Renal cortex interstitium (tissue), 15 donors: ENCODE measurements at places on chromosomes 7 and 10. TPM values are rescaled to one million over a fixed set of nuclear protein-coding genes. Genes with fewer than 3 reads are reported as not detected.

IL6 gene
- not detected for polyA plus RNA-seq

AKR1D1 gene
- polyA plus RNA-seq: 0.17 TPM

DNA sequence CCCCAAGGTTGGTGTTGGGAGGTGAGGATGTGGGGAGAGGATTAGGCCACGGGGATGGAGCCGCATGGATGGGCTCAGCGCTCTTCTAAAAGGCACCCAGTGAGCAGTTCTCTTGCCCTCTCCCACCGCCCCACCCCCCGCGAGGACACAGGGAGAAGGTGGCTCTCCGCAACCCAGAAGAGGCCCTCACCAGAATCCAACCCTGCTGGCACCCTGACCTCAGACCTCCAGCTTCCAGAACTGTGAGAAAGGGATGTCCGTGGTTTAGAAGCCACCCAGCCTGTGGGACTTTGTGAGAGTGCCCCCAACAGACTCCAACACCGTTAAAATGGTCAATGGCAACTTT, 242.8 kb upstream of the PPP2R2D start:
- DNase-seq: no peak

DNA sequence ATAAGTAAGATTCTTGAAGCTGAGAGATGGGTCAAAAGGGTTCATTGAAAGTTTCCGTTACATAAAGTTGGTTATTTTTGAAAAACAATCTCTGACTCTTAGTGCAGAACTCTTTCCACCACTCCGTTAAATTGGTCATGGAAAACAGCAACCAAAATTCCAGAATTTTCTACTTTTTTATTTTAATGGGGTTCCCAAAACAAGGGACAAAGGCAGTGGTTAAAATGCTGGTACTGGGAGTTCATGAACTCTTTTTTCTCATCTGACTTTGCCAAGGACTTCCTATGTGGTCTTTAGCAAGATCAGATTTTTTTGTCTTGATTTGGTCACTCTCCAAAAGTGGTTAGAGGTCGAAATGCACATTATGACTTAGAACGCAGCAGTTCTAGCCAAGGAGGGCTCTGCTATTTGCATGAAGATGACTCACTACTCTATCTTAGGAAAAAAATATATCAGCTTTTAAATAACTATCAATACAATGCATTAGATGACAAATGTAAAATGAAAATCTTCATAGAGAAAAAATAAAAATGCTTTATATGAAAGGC, 145.7 kb downstream of the REEP3 start:
- DNase-seq: no peak

- no peak for DNase-seq
These were observed 116.3 kb downstream of the CUX1 start for GRCh38 chr7:101933688-101934121.

DNA sequence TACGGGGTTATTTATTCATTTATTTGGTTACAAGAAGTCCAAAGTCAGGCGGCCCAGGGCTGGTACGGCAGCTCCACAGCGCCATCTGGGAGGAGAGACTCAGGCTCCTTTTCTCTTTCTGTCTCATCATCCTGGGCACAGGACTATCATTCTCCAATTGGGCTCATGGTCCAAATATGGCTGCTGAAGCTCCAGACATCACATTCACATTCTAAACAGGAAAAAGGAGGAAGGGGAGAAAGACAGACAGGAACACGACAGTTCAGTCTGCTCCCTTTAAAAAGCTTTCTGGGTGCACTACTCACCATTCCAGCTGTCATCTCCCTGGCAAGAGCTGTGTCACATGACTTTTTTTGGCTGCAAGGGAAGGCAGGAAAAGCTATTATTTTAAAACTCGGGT, 74.4 kb upstream of the PDZD8 start:
- DNase-seq: no peak

- no peak for DNase-seq
These were observed 67.5 kb upstream of the CCNY start for GRCh38 chr10:35268791-35269257.
